ENCODE measurements at places on chromosomes 2 and 18.

- DNase-seq, result no peak
Measured at GRCh38 chr2:150127346-150127990, 360.0 kb downstream of the RND3 start.

DNA sequence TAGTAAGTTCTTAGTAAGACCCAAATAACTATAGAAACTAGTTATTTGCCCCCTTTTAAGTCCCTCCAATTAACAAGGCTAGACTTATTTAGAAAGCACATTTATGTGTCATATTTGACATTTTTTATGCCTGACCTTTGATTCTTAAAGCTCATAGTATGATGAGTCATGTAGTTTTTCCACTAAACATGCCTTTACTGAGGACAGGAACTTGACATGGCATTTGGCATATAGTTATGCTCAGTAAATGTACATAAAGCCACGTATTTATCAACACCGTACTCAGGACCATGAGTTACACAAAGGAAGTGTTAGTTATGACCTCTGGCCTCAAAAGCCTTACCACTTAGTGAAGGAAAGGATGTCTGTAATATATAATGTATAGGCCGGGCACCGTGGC lies 78.9 kb downstream of the GNAL start:
- no peak for DNase-seq

DNA sequence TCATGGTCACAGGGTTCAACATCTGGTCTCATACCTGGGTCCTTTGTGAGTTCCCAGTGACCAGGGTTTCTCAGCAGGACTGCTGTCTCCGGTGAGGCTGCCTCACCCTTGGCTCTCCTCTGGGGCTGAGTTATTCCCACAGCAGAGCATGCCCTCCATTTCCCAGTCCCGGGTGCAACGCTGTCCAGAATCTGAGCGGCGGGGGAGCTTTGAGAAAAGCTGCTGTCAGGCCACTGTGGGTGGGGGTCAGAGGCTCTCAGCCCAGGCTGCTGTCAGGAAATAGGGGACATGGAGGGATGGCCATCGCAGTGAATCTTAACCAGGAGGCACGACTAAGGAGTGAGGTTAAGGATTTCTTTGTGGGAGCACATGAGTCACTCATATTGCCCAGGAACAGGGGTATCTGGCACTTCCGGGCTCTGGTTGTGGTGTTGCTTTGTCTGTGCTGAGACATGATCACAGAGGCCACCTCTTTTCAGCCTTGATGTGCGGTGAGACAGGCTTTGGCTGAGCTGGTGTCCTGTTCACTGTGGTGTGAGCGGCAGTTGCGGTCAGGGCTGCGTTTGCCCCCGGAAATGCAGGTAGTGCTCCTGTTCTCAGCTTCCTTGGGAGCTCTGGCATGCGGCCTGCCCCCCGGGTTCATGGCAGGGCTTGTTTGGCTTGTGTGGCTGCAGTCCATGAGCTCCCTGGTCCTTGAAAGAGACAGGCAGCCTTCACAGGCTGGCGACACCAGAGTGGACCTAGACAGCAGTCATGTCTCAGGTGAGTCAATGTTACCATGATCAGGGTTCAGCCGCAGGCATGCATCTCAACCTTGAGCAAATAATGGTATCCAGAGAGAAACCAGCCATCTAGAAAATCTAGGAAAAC lies 310.7 kb upstream of the MYT1L start:
- DNase-seq, result no peak

GRCh38 chr18:27619906-27620305 lies 434.8 kb upstream of the CHST9 start:
- DNase-seq, result no peak

DNA sequence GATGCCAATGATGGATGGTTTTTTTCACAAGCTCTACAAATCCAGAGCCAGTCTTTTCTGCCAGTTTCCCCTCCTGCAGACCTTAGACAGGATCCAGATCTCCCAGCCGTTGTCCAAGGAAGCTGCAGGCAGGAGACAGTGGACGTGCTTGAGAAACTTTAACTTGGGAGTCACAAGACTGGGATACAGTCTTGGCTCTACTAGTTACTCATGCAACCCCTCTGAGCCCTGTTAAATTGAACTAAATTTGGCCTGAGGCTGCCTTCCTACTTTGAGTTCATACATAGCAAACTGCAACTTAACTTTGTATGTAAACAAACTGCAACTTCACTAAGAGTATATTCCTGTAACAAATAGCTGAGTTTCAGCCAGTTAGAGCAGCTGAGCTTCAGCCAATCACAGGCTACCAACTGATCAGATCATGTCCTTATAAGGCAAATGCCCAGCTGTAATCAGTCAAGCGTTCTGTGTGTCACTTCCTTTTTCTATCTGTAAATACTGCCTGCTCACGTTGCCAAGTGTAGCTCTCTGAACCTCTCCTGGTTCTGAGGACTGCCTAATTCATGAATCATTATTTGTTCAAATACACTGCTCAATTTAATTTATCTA lies 140.9 kb downstream of the CAPN13 start:
- DNase-seq, result peak; percentile 38

DNA sequence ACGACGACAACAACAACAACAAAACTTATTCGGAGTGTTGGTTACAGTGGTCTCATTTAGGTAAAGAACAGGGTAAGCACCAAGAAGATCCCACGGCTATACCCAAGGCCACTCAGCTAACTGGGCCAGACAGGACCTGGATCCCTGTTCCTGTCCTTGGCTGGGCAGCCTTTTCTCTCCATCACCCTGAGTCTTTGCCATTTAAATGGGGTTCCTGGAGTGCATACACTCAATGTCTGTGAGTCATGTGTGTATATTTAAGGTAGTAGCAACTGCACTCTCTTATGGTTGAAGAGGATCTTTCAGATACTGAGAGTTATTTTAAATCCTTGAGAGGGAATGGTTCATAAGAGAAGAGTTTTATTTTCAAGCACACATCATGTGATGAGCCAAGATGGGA lies 35.3 kb downstream of the ADCYAP1 start:
- DNase-seq, result no peak

DNA sequence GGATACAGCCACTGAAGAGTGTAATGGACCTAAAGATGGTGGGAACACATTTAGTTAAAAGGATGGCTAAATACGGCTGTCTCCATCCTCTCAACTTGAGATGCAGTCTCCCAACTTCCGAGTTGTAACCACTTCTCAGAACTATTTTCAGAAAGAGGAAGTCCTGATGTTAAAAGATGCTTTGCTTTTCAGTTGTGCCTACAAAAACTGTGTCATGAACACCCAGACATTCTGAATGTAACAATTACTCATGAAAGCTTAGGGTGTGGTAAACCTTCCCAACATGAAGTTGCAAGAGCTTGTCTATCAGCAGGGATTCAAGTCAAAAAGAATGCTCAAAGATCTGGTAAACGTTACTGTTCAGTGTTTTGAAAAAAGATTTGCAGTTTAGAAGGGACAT lies 147.9 kb downstream of the DOCK10 start:
- peak; percentile 43 for DNase-seq

DNA sequence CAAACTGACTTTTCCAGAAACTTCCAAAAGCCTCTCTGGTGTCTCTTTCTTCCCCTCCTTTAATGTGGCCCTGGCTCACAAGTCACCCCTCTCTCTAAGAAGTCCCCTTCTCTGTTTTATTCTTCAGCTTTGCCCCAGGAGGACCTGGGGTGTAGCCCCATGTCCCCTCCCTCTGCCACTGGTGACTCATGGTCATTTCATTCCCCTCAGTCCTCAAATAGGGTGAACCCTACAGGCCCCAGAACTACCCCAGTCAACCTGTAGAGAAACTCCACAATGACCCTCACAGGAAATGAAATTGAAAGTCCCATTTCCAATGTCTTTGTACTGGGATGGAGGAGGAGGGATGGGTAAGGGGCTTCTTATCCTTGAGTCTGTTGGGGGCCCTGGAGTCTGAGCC lies 6.2 kb upstream of the SPEG start:
- no peak for DNase-seq

- DNase-seq, result no peak
Measured at GRCh38 chr18:13237073-13237472, 18.5 kb downstream of the LDLRAD4 start.

GRCh38 chr2:190443778-190444481 lies 35.8 kb downstream of the MFSD6 start:
- no peak for DNase-seq

- no peak for DNase-seq
Measured at GRCh38 chr2:85388878-85389538, 21.2 kb downstream of the CAPG start.

DNA sequence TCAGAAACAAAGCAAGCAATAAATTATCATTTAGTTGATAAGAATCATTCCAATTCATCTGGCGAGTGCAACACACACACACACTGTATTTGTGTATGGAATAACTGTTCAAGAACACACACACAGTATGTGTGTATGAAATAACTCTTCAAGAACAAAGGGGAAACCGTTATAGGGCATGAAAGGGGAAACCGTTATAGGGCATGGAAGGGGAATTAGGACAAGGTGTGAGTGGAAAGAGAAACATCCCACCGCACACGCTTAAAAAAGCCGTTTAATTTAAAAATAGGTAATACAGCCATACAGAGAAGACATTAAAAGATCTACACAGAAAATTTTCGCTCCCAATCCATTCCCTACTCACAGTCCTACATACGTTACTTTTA lies 607 bp upstream of the TSN start:
- DNase-seq, result no peak

- no peak for DNase-seq
Measured at GRCh38 chr18:60892441-60892840, 440.8 kb upstream of the CDH20 start.

GRCh38 chr18:23540867-23541266 lies 37.6 kb downstream of the RMC1 start:
- peak; percentile 26 for DNase-seq

GRCh38 chr2:19744456-19745199 lies 157.2 kb downstream of the TTC32 start:
- DNase-seq, result no peak

GRCh38 chr18:9392726-9393125 lies 58.2 kb downstream of the TWSG1 start:
- DNase-seq, result no peak
